ENCODE measurements at places on chromosomes 5 and 9.
A peak's percentile ranks its signal among the peaks of the same experiment; 100 is the strongest.

DNA sequence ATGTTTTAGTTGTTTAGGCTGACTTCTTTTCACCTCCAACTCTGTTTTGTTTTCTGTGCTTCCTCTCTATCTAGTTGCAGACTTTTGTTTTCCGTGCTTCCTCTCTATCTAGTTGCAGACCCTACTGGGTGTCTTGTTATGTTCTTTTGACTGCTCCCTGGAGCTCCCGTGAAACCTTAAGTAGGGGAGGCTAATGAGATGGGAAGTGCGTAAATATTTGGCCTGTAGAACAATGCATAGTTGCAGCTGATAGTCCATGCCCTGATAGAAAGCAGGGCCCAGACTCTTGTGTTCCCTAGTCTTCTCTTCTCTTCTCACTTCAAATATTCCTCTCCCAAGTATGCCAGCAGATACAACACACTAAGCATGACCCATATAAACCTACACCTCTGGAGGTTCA is 757.0 kb downstream of the BRINP1 start:
- no peak for DNase-seq

DNA sequence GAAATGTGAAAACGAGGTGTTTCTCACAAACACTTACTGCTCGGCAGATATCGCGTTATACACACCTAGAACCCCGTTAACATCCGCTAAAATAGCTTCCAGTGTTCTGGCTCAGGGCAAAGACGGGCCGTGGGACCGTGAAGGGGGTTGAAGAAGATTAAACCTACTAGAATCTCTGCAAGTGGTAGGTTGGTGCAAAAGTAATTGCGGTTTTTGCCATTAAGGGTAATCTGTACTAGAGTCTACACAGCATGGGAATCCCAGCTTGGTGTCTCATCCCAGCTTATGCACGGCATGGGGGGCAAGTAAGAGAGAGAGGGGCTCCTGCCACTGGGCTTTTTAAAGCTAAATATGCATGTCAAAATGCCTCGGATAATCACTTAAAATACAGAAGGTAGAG is 43.9 kb downstream of the HRH2 start:
- DNase-seq = no peak

DNA sequence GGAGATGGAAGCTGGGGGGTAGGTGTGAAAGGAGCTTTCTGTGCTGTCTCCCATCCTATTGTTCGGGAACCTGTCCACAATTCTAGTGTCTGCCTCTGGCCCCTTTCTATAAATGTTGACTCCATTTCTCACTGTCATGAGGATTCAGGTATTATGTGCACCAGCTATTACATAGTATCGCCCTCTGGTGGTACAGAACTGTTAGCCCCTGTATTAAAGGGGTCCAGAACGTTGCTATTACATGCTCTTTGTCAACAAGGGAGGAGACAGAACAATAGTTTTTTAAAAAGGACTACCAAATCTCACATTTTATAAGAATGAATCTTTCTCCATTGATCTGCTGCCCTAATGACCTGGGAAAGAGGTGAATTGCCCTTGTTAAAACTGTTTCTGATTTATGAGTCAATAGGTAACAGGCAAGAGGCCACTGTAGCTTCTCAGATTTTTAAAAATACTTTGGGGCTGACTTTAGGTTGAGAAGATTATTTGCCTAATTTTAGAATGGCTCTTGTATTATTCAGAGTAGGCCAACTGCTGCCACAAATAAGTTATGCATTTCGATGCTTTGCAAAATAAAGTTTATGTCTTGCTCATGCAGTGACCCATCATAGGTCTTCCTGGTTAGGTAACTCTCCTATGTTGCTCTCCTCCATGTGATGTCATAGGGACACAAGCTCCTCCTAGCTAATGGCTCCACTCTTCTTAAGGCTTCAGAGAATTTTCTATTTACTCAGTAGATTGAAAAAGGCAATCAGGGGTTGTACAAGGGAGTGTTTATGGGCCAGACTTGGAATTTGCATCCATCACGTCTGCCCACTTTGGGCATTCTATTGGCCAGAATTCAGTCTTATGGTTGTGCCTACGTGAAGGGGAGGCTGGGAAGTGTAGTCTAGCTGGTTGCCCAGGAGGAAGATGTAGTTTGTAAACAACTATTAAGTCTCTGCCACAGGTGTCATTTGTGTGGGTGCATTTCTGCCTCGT is 20.8 kb downstream of the DCANP1 start:
- no peak for DNase-seq

DNA sequence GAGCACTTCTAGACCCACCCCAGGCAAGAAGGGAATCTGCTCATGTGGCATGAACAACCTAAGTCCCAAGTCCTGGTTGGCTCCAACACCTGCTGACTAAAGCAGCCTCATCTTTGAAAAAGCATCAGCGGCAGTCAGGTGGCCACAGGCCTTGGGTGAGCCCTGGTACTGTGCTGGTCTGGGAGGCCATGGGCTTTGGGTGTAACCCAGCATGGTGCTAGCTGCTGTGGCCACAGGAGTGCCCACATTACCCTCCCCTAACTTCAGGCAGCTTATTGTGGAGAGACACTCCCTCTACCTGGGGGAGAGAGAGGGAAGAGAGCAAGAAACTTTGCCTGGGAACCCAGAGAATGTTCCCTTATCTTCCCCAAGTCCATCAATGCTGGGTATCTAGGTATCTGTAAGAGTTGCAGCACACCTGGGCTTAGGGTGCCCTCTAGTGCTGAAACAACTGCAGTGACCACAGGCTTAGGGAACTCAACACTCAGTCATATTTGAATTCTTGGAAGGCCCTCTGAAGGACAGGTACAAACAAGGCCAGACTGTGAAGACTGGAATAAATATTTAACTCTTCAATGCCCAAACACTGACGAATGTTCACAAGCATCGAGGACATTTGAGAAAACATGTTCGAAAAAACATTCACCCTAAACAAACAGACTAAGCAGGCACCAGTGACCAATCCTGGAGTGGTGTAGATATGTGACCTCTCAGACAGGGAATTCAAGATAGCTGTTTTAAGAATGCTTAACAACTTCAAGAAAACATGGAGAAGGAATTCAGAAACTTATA is 69.9 kb upstream of the OR2K2 start:
- DNase-seq = no peak

DNA sequence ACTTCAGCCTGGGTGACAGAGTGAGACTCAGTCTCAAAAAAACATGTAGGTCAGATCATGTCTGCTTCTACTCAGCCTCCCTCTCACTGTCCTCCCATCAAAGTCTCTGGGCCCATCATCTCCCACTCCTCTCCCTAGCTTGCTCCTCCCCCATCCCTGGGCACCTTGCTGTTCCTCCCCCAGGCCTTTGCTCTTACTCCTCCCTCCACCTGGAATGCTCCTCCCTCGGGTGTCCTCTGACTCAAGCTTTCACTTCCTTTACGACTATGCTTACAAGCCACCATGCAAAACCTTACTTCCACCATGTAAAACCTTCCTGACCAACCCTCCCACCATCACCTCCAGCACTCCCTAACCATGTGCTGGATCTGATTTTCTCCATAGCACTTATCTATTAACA is 51.5 kb downstream of the MTMR12 start:
- no peak for DNase-seq

DNA sequence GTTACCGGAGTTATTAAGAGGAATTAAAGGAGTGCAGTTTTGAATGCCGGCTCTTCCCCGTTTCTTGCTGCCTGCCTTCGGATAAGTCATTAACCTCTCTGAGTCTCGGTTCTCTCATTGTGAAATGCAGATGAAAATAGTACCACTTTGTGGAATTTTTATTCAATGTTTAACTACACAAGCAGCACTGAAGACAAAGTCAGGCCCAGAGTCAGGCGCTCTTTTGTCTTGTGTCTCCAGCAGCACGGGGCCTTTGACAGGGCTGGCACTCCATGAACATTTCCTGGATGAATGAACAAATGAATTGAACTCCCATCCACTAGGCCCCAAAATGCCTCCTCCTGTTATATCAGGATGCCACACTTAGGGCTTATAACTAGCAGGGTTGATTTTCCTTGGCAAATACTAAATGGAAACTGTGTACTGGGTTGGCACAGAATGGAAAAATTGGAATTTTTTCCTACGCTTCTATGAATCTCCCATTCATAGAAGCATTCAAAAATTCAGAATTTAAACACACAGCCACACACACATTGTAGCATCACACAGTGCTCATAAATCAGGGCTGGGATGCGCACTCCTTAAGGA is 332.8 kb downstream of the MLLT3 start:
- no peak for DNase-seq

DNA sequence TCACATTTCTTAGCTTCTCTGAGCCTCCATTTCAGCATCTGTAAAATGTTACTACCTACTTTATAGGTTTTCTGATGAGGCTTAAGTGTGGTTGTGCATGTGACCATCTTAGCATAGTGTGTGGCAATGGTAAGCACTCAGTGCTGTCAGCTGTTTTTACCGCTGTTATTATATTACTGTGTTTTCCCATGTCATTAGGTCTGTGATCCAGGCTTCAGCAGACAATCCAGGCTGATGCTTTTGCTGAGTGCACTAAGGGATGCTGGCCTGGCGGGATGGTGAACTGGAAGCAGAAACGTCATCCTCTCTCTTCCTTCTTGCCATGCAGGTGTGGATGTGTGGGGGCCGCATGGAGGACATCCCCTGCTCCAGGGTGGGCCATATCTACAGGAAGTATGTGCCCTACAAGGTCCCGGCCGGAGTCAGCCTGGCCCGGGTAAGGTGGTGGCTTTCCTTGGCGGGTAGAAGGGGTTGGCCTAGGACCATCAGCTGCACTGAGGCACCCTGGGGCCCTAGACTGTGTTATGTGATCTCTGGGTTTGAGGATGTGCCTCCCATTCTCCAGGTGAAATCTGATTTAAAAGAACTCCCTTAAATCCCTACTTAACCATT is 41.9 kb upstream of the SAP30L start:
- no peak for DNase-seq

DNA sequence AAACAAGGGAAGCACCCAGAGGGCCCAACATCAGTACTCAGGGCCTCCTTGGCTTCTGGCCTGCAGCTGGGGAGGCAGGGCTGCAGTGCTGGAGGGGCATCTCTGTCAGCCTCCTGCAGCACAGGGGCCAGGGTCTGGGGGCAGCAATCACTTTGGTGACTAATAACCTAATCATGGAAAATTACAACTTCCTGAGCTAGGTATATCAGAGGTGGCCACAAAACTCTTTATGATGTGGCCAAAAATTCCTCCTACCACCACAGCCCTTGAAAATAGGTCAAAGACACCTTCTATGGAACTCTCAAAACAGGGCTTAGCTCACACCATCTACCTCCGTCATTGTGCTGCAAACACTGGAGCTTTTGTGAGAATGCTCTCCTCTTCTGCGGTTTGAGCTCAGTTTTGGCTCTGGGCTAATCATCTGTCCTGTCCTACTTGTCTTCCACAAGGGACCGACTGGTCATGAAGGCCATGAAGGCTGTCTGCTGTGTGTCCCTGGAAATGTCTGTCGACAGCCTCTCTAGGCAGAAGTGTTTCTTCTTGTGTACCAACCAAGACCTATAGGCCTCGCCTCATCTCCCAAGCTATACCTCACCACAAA is 28.6 kb downstream of the CSF2 start:
- no peak for DNase-seq

GRCh38 chr5:179869101-179869500 is 10.5 kb upstream of the MRNIP start:
- peak; percentile 10 for DNase-seq

DNA sequence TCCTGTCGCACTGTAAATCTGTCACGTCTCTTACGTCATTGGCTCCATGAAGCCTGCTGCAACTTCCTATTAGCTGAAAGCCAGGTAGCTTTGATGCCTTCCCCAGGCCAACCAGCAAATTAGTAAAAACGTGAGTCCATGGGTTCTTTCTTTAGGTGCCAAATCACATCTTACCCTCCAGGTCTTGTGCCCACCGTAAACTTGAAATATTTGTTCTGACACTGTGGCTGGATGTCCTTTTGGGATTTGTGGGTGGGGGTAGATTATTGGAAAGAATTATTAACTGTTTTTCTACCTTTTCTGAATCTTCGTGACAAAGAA is 172.8 kb downstream of the NR3C1 start:
- no peak for DNase-seq

DNA sequence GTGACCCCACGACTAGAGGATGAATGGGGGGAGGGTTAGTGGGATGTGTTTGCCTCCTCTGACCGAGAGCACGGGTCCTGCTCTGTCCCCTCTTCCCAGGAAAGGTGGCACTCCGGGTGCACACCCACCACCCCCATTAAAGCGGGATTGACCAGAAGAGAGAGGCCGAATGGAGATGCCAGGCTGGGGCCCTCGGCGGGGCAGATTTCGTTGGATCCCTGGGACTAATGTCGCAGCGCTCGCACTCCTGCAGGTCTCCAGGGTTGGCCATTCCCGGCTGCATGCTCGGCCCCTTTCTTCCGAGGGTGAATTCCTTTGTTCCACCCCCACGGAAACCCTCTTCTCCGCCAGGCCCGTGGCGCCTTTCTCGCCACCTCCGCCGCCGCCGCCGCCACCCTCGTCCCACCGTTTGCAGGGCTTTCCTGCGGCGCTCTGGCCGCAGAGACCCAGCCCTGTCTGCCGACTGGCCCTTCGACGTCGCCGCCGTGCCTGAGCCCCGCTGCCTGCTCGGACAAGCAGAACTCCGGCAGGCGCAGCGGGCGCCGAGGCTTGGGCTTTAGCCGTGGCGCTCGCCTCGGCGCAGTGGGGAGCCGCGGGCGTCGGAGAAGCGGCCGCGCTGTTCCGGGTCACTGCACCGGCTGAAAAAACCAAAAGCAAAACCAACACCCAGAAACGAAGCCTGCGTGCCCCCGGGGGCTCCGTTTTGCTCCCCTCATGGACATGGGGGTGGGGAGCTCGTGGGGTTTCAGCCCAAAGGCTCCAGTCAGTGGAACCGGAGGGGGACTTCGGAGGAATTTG is 11.8 kb downstream of the LMX1B start:
- DNase-seq = no peak

DNA sequence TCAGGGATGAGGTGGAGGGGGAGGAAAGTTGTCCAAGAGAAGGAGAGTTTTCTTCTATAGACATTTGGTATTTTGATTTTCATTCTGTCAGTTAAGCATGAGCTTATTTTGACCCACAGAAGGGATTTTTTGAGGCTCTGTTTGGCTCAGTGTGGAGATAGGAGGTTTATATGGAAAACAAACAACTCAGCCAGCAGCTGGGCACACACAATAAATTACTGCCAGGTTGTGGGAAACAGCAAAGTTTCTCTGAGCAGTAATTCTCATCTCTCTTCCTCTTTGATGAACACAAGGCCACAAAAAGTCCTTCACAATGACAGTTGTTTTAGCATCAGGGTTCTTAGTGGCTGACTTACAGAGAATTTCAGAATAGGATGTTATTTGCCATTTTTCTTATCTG is 486.1 kb downstream of the KDM4C start:
- no peak for DNase-seq

GRCh38 chr5:72064801-72065570 is 42.3 kb upstream of the MAP1B start:
- no peak for DNase-seq

- DNase-seq = no peak
Observed at GRCh38 chr9:129590466-129590865, 30.4 kb downstream of the C9orf50 start.
